Activated CD4-positive, alpha-beta T cell treated with anti-CD3 and anti-CD28 coated beads, Interleukin-2, amount 50 U/mL, for 48 hours (primary cell): ENCODE measurements at places on chromosomes 7 and 10.
A peak's percentile ranks its signal among the peaks of the same experiment; 100 is the strongest.

- peak; percentile 2 for DNase-seq
Measured at GRCh38 chr7:149669121-149669818, 104.1 kb downstream of the ZNF467 start.

- no peak for DNase-seq
Measured at GRCh38 chr10:109926061-109926745, 2.9 kb upstream of the XPNPEP1 start.

- no peak for DNase-seq
Measured at GRCh38 chr7:4798706-4799235, 23.3 kb downstream of the AP5Z1 start.

DNA sequence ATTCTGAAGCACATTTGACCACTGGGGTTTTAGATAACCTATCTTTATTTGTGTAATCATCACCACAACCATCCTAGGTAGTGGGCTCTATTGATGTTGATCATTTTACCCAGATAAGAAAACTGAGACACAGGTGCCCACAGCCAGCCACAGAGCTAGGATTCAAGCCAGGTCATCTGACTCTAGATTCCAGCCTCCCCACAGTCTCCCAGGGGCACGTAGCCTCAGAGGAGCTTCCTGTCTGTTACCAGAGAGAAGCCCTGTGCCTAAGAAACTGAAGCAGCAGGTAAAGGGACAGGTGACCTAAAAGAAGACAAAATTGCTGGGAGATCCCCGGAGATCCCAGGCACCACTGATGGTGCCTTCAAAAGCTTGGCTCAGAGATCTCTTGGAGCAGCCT, 55.8 kb downstream of the ALOX5 start:
- no peak for DNase-seq

GRCh38 chr7:124630395-124630794, 135.2 kb downstream of the GPR37 start:
- no peak for DNase-seq

- no peak for DNase-seq
Measured at GRCh38 chr10:47090903-47091302, 179.7 kb downstream of the PTPN20 start.

DNA sequence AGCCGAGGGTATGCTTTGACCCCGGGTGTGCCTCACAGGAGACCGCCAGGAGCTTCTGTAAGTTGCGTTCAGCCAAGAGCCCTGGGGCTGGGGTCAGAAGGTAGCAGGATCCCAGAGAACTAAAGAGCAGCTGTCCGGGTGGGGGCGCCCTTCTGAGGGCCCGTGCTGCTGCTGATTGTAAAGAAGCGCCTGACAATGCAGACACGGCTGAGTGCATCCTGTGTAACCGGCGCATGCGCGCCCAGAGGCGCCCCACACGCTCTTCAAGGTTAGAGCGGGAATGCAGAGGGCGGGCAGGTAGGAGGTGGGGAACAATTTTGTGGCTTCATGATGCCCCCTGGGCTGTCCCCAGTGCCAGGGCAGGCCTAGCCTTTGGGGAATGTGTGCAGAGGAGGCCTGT, 210.2 kb upstream of the CTBP2 start:
- DNase-seq, result no peak
